ENCODE measurements at places on chromosomes 4 and X. TPM values are rescaled to one million over a fixed set of nuclear protein-coding genes. Genes with fewer than 3 reads are reported as not detected.

DNA sequence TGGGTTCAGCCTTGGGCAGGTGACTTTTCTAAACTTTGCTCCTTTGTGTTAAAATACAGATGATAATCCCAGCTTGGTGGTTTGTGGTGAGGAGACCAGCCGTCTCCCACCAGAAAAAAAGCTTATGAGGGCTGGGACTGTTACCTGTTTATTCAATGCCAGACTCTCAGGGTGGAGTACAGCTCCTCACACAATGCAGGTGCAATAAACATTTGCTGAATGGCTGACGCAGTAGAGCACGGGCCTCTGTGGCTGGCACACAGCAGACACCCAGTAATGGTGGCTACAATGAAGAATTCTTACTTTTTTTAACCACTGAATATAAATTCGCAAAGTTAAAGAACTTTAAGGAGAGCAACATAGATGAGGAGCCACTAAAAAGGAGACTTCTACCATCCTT is 30.2 kb downstream of the BEND4 start:
- DNase-seq = no peak

DNA sequence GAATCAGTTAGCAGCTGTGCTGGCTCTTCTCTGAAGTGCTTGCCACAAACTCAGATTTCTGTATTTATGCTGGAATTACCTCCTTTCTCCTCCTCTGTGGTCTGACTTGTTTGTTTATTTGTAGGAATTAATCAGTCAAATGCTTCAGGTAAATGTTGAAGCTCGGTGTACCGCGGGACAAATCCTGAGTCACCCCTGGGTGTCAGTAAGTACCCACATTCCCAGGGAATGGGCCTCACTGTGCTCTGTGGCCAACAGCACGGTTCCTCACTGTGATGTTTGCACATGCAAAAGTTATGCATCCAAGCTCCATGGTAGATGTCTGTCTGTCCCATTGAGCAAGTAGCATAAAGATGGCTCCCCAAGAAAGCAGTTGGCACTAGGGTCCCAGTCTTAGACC is 169.9 kb downstream of the DCLK2 start:
- peak; percentile 58 for DNase-seq

- no peak for DNase-seq
Observed at GRCh38 chr4:76607266-76607799, 172.3 kb downstream of the SHROOM3 start.

DNA sequence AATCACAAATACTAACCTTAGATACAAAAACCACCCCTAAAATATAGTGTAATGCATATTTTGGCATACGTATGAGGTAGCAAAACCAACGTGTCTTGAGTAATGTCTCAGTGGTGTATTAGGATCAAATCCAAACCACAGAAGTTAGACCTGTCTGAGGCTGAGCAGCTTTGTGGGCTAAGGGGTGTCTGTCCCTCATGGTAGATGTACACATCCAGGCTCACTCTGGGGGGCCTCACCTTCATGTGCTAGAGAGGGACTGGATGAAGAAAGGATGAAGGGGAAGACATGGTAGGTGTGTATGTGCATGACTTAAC is 188.0 kb upstream of the TBC1D9 start:
- peak; percentile 10 for DNase-seq

DNA sequence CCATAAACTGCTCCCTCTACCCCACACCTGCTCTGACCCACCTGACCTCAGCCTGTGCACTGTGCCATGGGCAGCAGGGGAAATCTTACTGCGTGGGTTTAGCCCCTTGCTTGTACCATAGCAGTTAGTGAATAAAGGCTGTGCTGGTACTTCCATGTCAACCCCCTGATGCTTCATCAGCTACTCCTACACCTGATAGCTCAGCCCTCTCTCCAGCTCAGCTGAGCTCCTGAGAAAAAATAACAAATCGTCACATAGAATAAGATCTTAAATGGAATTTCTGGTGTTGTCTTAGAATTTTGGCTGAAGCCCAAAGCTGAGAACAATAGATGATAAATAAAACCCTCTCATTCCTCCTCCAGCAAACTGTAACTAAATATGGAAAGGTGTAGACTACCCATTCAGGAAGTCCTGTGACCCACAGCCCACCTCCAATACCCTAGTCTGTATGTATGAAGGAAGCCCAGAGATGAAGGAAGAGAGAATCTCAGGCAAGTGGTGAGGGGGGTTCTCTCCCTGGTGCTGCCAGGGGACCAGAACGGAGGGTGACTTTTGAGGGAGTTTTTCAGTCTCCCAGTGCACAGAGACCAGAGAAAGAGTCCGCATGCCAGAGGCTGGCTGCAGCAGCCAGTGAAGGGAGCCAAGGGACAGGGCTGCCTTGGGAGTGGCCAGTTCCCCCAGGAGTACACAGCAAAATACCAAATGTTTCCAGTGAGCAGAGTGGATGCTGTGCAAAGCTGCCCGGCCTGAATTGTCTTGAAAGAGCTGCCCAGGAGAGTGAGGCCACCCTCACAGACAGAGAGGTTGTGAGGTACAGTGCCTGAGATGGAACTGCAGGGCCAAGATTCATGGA is 227.3 kb downstream of the QDPR start:
- DNase-seq = no peak

Gene BBS7
- polyA plus RNA-seq = 22.7 TPM

- no peak for DNase-seq
Observed at GRCh38 chr4:100834616-100835015, 316.8 kb upstream of the EMCN start.

- DNase-seq = no peak
Observed at GRCh38 chrX:10278716-10279115, 121.9 kb downstream of the CLCN4 start.

Gene RAB39B
- 0.79 TPM for polyA plus RNA-seq

- DNase-seq = no peak
Observed at GRCh38 chr4:74534936-74535335, 90.0 kb downstream of the AREG start.

Gene PNCK
- not detected for polyA plus RNA-seq

GRCh38 chrX:7294483-7294882 is 146.5 kb upstream of the PUDP start:
- no peak for DNase-seq

DNA sequence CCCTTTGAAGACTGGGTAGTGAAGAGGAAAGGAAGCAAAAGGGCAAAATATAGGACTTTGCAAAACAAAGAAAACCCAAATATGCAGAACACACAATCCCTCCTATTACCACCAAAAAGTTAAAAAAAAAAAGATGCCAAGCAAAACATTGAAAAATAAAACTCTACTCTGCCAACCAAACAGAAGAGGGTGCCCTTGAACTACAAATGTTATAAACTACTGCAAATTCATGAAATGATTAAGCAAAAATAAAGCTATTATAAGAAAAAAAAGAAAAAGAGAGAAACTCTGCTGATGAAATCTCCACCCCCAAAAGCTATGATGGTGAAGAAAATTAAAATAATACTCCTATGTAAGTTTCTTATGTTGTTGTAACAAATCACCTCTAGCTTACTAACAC is 168.5 kb upstream of the STK26 start:
- peak; percentile 7 for DNase-seq

Measured in fibroblast of lung (primary cell).